IPS-NIHi11 (cell line): ENCODE measurements at places on chromosomes 2 and 18.

DNA sequence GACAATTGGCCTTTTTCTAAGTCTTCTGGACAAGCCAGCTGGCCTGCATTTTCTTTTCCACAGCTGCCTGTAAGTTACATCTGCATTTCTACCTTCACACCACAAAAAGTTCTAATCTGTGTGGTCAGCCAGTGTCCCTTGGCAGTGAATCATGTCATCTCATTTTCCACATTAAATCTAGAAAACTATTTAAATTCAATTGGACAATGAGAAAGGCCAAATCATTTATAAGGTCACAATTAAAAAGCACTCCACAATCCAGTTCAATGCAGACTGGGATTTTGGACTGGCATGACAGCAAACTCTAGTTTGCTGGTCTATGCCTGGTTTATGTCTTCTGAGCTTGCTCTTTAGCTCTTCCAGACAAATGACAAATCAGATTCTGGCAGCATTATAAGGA is 494.2 kb upstream of the SPHKAP start:
- DNase-seq: no peak

DNA sequence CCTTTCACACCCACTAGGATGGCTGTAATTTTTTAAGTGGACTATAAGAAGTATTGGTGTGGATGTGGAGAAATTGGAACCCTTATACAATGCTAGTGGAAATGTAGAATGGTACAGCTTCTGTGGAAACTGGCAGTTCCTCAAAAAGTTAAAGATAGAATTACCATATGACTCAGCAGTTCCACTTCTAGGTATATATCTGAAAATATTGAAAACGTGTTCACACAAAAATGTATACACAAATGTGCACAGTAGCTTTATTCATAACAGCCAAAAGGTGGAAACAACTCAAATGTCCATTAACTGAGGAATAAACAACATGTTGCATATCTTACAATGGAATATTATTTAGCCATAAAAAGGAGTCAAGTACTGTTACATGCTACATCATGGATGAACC is 17.7 kb downstream of the TANK start:
- no peak for DNase-seq

- DNase-seq: no peak
Observed at GRCh38 chr2:215826376-215826775, 187.0 kb downstream of the MREG start.

- no peak for DNase-seq
Observed at GRCh38 chr2:98084151-98084868, 2.7 kb upstream of the VWA3B start.

DNA sequence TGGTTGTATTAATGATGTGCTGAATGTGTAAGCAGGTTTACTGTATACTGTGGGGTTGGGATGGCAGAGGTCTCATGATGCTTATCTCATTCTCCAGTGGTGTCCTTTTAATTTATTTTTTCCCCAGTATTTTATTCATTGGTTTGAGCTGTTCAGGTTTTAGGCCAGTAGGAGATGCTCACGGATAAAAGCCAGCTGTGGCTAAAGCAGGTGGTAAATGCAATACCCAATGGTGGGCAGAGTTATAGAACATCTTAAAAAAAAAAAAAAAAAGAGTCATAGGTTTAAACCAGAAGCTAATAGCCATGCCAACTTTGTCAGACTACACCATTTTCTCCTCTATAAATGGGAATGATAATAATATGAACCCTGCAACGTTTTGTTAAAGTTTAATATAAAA is 57.8 kb upstream of the NEUROD1 start:
- DNase-seq: peak; percentile 47

- DNase-seq: peak; percentile 23
Observed at GRCh38 chr18:11269257-11269656, 119.9 kb upstream of the PIEZO2 start.

GRCh38 chr18:37482433-37482832 is 83.2 kb downstream of the CELF4 start:
- no peak for DNase-seq

DNA sequence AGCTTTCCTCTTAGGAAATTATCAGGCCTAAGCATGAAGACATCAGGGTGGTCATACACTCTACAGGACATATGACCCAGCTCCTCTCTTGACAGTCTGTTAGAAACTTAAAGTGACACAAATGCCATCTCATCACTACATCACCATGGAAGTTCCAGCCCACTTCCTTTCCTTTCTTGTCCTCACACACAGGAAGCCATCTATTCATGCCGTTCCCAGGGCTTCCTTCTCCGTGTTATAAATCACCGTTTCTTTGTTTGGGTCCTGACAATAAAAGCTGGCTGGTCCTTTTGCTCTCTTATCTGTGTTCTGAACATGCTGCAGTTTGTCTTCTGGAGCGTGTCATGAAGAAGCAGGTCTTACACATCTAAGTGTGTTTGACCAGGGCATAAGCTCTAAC is 692.1 kb upstream of the CELF4 start:
- no peak for DNase-seq

DNA sequence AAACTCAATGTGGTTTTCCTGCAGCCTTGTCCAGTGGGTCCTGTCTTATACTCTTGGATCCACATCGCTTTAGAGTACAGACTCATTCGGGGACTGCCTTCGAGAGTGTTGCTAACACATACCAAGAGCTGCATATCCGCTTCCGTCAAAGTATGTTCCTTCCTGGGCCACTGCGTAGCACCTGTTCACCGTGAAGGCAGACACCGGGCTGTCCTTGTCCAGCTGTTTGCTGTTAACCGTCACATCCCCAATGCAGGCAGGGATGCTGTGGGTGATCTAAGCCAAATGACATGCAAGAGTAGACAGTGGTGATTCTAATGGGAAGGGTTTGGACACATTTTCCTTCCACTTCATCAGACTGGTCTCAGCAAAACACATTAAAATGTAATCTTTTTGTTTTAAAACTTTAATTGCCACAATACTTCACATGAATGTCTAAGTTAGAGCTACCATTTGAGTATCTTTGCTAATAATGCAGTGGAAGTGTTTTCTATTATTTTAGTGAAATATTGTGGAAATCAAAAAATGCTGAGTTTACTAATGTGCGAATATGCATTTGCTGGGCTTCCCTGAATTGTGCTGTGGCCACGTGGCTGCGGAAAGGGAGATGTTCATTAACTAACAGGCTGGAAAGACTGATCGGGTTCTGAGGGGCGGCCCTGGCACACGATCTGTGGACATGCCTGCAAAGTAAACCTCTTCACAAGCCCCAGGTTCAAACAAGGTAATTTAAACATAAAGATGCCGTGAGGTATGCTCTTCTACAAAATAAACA is 169.1 kb downstream of the LAMA1 start:
- no peak for DNase-seq

DNA sequence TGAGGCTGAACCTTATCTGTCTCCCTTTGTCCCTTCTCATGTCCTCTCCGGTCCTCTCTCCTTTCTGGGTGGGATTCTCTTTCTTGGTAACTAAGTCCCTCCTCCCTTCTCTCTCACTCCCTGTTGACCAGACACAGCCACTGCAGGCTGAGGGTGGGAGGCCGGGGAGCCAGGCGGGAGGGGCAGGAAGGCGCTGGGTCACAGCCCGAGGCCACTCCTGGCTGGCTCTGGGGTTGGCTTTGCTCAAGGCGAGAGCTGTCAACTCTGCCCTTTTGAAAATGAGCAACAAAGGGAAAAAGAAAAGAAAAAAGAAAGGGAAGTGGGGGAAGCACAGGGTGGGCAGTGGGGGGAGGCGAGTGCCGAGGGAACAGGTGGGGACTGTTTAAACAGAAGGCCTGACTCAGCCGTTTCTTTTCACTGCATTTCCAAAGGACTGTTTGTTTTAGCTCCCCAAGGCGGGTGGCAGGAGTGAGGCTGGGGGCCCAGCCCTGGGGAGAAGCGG is 70.5 kb upstream of the IGFBP5 start:
- DNase-seq: peak; percentile 80

GRCh38 chr2:20647211-20647610 is 3.7 kb downstream of the HS1BP3 start:
- DNase-seq: no peak

DNA sequence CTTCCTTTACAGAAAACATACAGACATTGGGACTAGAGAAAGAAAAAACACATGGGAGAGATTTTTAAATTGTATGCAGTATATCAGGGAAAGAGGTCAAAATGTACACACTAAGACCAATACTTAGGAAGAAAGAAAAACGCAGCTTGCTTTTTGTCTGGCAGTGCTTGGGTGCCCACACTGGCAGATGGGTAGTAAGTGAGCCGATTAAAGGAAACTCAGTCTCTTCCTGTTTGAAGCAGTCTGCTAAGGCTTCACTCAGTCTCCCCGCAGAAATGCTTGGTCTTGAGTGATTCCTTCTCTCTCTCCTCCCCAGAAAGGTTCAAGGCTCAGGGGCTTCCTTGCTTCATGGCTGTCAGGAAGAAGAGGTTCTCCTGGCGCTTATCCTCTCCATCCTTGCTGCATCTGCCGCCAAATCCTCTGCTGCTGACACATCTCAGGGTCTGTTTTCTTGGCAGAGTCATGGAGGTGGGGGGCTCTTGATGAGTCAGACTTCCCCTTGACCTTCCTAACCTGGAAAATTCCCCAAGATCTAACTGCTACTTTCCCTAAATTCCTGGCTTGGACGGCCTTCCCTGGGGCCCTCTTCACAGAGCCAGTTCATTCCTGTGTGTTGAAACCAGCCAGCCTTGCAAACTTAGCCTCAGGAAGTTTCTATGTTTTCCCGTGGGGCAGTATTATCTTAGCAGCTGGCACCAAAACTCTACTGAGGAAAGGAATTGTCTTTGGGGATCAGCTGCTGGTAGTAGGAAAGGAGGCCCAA is 10.5 kb upstream of the TMSB10 start:
- no peak for DNase-seq

DNA sequence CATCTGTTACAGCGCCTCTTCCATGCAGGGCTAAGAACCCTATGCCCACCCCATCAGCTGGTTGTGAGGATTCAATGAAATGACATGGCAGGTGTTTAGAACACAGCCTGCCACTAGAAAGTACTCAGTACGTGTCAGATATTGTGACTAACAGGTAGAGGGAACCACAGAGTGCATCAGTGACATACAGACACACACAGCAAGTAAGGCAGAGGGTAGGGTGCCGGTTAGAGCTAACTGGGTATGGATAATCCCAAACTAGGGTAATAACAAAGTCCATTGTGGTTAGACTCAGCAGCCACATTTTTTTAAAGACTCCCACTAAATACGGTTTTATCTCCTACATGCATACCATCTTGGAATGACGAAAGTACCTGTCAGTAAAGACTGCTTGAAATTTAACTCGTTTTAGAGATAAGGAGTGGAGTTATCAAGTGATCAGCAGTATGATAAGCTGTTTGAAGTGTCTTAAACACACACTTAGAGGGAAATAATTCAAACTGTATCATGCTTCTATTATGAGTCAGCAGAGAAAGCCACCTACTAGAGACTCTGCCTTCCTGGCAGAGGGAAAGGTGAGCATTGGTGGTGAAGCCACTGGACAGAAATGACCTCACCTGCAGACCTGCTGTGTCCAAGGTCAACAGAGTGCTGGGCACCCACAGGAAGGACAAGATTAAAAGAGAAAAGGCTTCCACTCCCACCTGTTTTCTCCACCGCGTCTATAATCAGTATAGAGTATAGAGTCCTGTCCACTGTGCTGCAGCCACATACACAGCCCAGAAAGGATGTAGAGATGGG is 20.6 kb downstream of the MPPE1 start:
- DNase-seq: no peak

- no peak for DNase-seq
Observed at GRCh38 chr2:112627060-112628040, 18.4 kb upstream of the SLC20A1 start.

GRCh38 chr2:97732436-97733340 is 19.3 kb downstream of the ZAP70 start:
- no peak for DNase-seq
